ENCODE measurements at places on chromosomes 13 and 19.

DNA sequence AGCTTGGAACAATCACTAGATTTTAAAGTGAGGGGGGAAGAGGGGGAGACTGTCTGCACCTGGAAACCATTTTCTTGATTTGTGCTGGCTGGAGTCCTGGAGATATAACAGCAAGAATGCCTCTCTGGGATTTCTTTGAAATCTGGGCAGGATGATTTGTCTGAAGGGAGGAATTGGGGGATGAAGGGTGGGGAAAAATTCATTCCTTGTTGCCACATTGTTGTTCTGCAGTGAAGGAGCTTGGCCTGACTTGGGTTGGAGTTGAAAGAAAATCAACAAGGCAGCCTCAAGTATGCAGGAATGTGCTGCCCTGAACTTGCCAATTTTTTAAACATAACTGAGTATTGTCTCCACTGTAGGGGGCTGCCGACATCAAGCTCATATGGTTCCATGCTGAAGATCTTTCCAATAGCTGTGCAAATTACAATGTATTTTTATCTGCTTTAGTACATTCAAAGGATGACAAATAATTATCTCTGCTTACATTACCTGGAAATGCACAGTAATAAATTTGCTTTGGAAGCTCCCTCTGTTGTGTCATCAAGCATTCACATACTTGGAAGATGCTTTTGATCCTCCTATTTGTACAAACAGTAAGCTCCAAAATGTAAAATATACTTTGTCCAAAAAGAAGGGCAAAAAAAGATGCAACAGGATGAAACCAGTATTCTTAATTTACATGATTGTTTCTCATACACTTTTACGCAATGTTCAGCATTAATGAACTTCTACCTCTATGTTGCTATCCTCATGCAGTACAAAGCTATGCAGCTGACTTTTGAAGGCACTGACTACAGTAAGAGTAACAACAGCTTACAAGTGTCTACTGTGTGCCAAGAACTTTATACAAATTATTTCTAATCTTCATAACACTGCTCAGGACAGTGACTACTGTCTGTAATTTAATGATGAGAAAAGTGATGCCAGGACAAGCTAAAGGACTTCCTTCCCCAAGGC lies 627.9 kb upstream of the KLF12 start:
- no peak for DNase-seq

DNA sequence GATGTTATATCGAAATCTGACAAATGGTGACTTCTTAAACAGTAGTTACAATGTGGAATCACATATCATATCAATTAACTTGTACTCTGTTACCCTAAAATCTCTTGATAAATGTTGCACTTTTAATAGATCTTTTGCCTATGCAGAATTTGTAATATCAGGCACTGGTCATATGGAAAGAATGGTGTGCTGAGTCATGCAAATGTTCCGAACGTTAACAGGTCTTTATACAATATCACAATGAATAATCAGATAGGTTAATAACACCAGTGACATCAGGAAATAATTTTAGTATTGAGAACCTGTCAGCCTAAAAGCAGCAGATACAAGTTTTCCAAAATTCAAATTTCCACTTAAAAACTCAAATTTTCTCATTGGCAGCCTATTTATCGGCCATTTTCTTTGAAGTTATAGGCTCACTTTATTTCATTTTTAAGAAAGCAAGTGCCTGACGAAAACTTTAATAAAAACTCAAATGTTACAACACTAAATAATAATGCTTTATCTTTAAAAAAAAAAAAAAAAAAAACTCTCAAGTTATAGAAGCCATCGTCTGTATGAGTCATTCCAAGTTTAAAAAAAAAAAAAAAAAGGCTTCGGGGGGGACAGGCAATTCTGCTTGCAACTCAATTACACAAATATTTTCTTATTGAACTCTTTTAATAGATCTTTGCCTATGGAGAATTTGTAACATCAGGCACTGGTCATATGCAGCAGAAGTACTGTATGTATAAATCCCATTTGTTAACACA lies 180.9 kb downstream of the DIAPH3 start:
- DNase-seq = no peak

DNA sequence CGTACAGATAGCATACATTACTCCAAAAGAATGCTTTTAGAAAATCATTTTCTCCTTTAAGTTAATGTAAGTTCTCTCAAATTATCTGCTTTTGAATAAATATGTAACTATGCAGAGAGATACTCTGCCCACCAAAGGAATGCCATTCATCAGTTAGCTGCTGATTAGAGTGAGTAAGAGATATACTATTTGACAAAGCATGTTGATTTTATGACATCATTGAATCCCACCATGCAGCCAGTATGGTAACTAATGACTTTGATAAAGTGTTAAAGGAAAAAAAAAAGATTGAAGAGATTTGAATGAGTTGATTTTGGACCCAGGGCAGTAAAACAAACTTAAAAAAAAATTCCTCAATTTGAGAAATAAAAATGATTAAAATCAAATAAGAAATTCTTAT lies 521.5 kb downstream of the SLITRK6 start:
- DNase-seq = no peak

DNA sequence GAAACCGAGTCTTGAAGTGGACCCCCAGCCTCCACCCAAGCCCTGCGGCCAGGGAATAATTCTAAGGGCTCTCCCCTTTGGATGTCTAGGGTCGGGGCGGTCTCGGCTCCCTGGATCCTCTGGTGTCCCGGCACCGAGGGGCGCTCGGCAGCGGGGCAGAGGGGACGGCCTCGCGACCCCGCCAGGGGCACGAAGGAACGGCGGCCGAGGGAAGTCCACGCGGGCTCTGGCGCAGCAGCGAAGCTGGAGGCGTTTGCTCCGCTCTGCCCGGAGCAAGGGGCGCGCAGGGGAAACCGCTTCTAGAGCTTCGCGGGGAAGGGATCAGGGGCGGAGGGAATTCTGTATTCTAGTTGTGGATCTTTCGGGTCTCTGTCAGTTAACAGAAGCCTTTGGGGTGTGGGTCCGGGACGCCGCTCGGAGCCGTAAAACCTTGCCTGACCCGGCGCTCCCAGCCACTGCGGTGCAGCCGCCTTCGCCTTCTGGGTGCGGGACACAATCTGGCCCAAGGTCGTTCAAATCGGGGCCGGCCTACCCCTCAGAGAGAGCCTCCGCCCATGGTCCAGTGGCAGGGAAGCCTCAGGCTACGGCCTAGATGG lies 118.2 kb downstream of the KCNRG start:
- no peak for DNase-seq

GRCh38 chr19:45066921-45067661 lies 9.2 kb downstream of the ZNF296 start:
- no peak for DNase-seq

DNA sequence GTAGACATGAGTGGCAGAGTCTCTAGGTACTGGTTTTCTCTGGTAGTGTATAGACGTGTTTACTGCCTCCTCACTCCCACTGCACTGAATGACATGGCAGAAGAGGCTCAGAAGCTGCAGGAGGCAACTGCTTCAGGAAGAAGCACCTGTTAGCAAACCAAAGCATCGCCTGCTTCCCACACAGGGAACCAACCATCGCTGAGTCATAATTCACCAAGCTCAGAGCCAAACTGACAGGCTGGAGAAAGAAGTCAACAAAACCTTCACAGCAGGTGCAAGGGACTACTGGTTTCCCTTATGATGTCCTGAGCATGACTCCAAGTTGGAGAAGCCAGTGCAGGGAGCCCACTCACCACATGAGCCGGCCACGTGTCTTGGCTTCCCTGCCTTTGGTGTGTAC lies 69.8 kb downstream of the KCTD12 start:
- DNase-seq = no peak

DNA sequence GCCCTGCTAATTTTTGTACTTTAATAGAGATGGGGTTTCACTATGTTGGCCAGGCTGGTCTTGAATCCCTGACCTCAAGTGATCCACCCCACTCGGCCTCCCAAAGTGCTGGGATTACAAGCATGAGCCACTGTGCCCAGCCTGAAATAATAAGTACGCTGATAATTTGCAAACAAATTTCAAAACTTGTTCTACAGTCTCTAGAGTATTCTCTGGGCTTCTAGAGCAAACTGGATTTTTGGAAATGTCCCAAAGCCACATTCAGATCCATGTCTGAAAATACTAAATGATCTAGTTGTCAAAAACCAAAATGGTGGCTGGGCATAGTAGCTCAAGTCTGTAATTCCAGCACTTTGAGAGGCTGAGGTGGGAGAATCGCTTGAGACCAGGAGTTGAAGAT lies 39.9 kb upstream of the PSPC1 start:
- no peak for DNase-seq

- DNase-seq = no peak
Observed at GRCh38 chr19:33823341-33823740, 26.7 kb downstream of the KCTD15 start.

DNA sequence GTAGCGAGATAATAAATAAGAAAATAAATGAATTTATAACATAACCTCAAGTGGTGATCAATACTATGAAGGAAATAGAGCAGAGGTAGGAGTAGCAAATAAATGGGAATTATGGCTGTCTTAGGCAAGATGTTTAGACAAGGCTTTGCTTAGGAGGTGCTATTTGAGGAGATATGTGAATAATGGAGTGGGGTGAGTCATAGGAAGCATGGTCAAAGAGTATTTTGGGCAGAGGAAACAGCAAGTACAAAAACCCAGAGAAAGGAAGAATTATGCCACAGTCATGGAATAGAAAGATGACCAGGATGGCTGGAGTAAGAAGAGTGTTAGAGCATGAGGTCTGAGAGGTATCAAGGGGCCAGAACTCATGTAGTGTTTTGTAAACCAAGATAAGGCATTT lies 33.6 kb upstream of the LPAR6 start:
- no peak for DNase-seq

- DNase-seq = no peak
Observed at GRCh38 chr19:13847407-13848339, 29.3 kb upstream of the NANOS3 start.
